ENCODE measurements at places on chromosomes 13 and 19.
A peak's percentile ranks its signal among the peaks of the same experiment; 100 is the strongest.

GRCh38 chr13:27744801-27745200 lies 47.5 kb upstream of the GSX1 start:
- no peak overlapping the region for H3K4me3 ChIP-seq
- no peaks in the 10 kb centered on the region for H3K4me1 ChIP-seq
- DNase-seq: no peak
- H3K27me3 ChIP-seq: no peaks in the 10 kb centered on the region

GRCh38 chr13:100589178-100589725 lies 663 bp upstream of the GGACT start:
- no peaks in the 10 kb centered on the region for H3K27me3 ChIP-seq
- peaks cover 6% of the 10 kb centered on the region for H3K4me1 ChIP-seq
- H3K4me3 ChIP-seq: no peak overlapping the region
- no peaks in the 10 kb centered on the region for H3K36me3 ChIP-seq
- no peak for DNase-seq

DNA sequence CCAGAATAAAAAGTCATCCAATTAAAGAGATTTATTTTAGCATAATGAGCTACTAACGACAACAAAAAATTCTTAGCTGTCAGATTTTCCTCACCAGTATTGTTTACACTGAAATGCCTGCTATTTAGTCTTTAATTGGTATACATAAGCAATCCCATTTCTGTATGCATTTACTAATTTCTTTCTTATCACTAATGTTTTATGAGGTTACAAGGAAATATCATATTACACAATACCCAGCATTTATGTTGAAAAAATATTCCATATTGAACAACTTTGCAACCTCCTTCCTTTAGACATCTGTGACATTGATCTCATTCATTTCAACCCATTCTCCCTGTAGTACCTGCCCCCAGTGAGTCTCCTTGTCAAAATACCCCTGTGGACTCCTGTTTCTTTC lies 135.4 kb downstream of the SLITRK6 start:
- no peaks in the 10 kb centered on the region for H3K36me3 ChIP-seq
- no peaks in the 10 kb centered on the region for H3K27me3 ChIP-seq
- DNase-seq: no peak
- H3K27ac ChIP-seq: no peak overlapping the region

- H3K4me1 ChIP-seq: peaks cover 12% of the 10 kb centered on the region
- no peak overlapping the region for H3K27ac ChIP-seq
- H3K36me3 ChIP-seq: no peaks in the 10 kb centered on the region
- DNase-seq: no peak
- no peak overlapping the region for H3K4me3 ChIP-seq
Measured at GRCh38 chr13:45278096-45278645, 62.8 kb downstream of the TPT1 start.

GRCh38 chr13:113855931-113856715 lies 7.8 kb downstream of the GAS6 start:
- no peaks in the 10 kb centered on the region for H3K27me3 ChIP-seq
- H3K36me3 ChIP-seq: no peaks in the 10 kb centered on the region
- H3K27ac ChIP-seq: peak overlapping the region; percentile 79
- H3K4me1 ChIP-seq: peaks cover 52% of the 10 kb centered on the region

GRCh38 chr19:5039642-5040543 lies 71.0 kb downstream of the KDM4B start:
- no peaks in the 10 kb centered on the region for H3K27me3 ChIP-seq
- no peak overlapping the region for H3K27ac ChIP-seq
- peaks cover 42% of the 10 kb centered on the region for H3K4me1 ChIP-seq
- no peak for DNase-seq

- no peak for DNase-seq
- H3K27me3 ChIP-seq: no peaks in the 10 kb centered on the region
- peaks cover 6% of the 10 kb centered on the region for H3K4me1 ChIP-seq
- no peak overlapping the region for H3K27ac ChIP-seq
- H3K36me3 ChIP-seq: no peaks in the 10 kb centered on the region
- no peak overlapping the region for H3K4me3 ChIP-seq
Measured at GRCh38 chr13:72886272-72887067, 104.5 kb downstream of the PIBF1 start.

- no peak for DNase-seq
- no peak overlapping the region for H3K4me3 ChIP-seq
- no peaks in the 10 kb centered on the region for H3K4me1 ChIP-seq
- no peak overlapping the region for H3K27ac ChIP-seq
- no peaks in the 10 kb centered on the region for H3K36me3 ChIP-seq
- no peaks in the 10 kb centered on the region for H3K27me3 ChIP-seq
Measured at GRCh38 chr19:51803967-51804366, 9.0 kb downstream of the FPR3 start.

DNA sequence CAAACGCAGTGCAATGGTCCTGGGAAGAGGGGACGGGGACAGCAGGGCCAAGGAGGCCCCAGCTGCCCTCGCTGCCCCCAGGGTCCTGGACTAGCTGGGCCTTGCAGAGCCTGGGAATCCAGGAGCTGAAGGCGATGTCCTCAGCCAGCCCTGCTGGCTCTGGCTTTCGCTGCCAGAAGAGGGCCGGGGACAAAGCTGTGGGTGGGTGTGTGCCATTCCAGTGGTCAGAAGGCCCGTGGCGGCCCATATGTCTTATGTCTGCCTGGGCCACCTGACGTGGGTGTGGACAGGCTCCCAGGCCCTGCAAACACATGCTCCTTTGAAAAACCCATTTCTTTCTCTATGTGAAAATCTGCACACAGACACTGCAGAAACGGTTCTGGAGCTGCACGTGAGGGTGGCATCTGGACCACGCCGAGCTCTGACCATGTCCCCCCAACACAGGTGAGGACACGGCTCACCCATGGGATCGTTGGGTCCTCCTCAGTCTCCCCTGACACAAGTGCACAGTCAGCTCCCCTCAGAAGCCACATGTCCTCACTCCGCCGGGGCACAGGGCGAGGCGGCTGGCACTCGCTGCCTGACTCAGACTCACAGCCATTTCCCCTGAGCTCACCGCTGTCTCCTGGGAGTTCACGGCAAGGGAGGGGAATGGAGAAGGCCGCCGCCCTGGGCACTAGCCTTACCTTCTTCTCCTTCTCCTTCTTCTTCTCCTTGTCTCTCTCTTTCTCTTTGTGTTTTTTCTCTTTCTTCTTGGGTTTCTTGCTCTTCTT lies 16.9 kb downstream of the IZUMO4 start:
- no peaks in the 10 kb centered on the region for H3K4me1 ChIP-seq
- H3K27ac ChIP-seq: no peak overlapping the region
- H3K4me3 ChIP-seq: no peak overlapping the region
- H3K36me3 ChIP-seq: no peaks in the 10 kb centered on the region
- H3K27me3 ChIP-seq: no peaks in the 10 kb centered on the region

DNA sequence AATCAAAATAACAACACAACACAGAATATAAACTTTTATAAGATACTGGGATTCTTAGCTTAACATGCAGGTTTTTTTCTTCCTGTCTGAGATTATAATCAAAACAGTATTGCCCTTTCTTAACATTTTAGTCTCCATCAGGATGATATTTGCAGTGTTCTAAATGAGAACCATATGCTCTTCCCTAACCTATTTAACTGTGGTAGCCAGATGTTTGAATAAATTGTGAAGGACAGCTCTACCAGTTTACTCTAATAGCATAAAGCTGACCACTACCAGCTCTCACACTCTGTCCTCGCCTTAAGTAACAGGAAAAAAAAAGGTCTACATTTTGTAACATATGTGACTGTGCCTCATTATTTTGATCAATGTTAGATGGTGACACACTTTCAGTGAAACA lies 618.7 kb upstream of the SGCG start:
- no peak overlapping the region for H3K4me3 ChIP-seq
- H3K27ac ChIP-seq: no peak overlapping the region
- no peak for DNase-seq
- no peaks in the 10 kb centered on the region for H3K36me3 ChIP-seq
- no peaks in the 10 kb centered on the region for H3K4me1 ChIP-seq

DNA sequence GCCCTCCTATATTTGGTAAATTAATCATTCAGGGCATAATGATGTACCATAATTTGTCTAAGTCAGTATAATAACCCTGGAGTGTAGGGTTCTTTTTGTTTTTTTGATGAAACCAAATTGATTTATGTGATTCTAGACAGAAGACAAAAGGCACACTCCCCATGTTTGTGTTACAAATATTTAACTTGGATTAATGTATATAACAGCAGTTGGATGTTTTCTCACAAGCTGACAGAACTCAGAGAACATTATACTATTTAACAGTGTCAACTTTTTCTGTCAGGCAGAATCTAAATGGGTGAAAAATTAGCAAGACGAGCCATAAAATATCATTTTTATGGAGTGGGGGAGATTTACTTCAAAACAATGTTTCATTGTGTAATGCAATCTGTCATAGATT lies 15.2 kb downstream of the CBY2 start:
- no peak for DNase-seq
- no peaks in the 10 kb centered on the region for H3K4me1 ChIP-seq
- H3K4me3 ChIP-seq: no peak overlapping the region
- H3K27ac ChIP-seq: no peak overlapping the region
- no peaks in the 10 kb centered on the region for H3K36me3 ChIP-seq
- no peaks in the 10 kb centered on the region for H3K27me3 ChIP-seq

DNA sequence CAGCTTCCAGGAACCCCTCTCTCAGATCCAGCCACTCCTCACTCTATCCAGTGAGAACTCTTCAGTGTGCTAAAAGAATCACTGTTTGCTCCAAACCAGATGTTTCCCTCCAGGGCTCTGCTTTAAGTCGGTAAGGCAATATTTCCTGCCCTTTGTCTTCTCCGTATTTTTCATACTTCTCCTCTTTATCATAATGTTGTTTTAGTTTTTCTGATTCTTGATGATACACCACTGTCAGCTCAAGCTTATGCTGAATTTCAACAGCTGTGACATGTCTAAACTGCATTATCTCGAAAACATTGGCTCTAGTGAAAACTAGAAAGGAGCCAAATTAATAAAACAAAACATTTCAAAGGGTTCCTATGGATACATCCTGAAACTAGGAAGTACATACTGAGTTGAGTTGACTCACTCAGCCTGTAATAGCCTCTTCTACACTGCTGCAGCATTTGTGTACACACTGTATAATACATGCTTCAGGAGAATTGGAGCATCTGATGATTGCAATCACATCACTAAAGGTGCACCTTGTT lies 39.8 kb downstream of the GPR180 start:
- no peaks in the 10 kb centered on the region for H3K36me3 ChIP-seq
- no peak overlapping the region for H3K27ac ChIP-seq
- DNase-seq: no peak
- no peaks in the 10 kb centered on the region for H3K4me1 ChIP-seq

GRCh38 chr19:39796000-39796498 lies 17.4 kb downstream of the LEUTX start:
- H3K4me3 ChIP-seq: no peak overlapping the region
- no peaks in the 10 kb centered on the region for H3K27me3 ChIP-seq
- H3K36me3 ChIP-seq: no peaks in the 10 kb centered on the region
- H3K4me1 ChIP-seq: no peaks in the 10 kb centered on the region
- H3K27ac ChIP-seq: no peak overlapping the region
- DNase-seq: no peak

GRCh38 chr19:16027528-16027927 lies 48.8 kb upstream of the TPM4 start:
- H3K4me1 ChIP-seq: no peaks in the 10 kb centered on the region
- no peaks in the 10 kb centered on the region for H3K36me3 ChIP-seq
- no peak for DNase-seq
- H3K4me3 ChIP-seq: no peak overlapping the region
- H3K27me3 ChIP-seq: no peaks in the 10 kb centered on the region

DNA sequence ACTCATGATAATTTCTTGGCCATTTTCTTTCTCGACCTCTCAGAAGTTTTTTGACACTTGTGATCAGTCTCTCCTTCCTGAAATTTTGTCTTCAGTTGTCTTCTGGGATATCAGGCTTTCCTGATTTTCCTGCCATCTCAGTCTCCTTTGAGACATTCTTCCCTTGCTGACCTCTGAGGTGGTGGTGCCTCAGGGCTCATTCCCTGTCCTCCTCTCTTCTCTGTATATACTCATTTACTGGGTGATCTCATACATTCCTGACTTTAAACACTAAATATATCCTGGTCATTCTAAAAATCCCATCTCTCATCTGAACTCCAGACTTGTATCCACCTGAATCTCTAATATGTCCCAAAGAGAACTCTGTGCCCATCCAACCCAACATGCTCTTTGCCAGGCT lies 31.3 kb upstream of the STARD13 start:
- no peaks in the 10 kb centered on the region for H3K36me3 ChIP-seq
- H3K4me1 ChIP-seq: peaks cover 5% of the 10 kb centered on the region
- no peak overlapping the region for H3K4me3 ChIP-seq
- H3K27me3 ChIP-seq: no peaks in the 10 kb centered on the region
- DNase-seq: no peak
- no peak overlapping the region for H3K27ac ChIP-seq

DNA sequence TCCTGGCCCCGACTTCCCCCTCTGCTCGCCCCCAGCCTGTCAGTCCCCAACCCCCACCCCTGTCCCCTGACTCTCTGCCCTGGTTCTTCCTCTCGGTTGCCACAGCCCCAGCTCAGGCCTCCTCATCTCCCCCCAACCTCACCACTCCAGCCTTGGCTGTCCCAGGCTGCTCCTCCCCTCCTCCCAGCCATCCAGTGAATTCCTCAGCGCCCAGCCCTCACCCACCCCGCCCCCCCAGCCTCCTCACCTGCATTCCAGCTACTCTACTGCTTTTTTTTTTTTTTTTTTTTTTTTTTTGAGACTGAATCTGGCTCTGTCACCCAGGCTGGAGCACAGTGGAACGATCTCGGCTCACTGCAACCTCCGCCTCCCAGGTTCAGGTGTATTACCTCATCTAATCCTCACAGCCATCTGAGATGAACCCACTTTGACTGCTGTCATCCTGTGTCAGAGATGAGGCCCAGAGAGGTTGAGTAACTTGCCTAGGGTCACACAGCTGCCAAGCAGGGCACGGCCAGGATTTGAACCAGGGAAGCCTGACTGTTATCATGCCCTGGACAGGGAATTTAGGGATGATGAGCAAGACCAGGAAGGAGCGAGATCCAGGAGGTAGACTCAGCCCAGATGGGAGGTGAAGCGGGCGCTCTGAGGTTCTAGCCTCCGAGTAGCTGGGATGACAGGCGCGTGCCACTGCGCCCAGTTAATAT lies 2.6 kb downstream of the SULT2B1 start:
- H3K4me1 ChIP-seq: no peaks in the 10 kb centered on the region
- no peak for DNase-seq
- H3K4me3 ChIP-seq: no peak overlapping the region
- H3K27me3 ChIP-seq: no peaks in the 10 kb centered on the region

DNA sequence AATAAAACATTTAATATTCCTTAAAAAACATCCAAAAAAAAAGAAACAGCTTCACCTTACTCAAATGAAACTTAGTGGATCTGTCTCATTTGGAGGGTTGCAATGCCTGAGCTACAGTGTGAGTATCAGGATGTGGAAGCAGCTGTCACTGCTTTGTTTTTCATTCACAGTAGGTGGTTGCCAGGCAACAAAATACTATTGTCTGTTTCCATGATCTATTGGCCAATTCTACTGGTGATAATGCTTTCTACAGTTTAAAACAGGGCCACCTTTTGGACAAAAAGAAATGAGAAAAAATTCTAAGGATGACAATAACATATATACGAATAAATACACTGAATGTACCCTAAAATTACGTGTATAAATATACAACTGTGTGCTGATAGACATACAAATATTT lies 3.0 kb downstream of the ENOX1 start:
- H3K27me3 ChIP-seq: no peaks in the 10 kb centered on the region
- no peak overlapping the region for H3K27ac ChIP-seq
- no peaks in the 10 kb centered on the region for H3K36me3 ChIP-seq
- H3K4me3 ChIP-seq: no peak overlapping the region
- H3K4me1 ChIP-seq: peaks cover 21% of the 10 kb centered on the region

Data from gastrocnemius medialis (tissue), 4 donors.